ENCODE measurements at places on chromosomes 16 and 17.

GRCh38 chr17:28468781-28469180, 4.7 kb upstream of the SLC13A2 start:
- DNase-seq = no peak

DNA sequence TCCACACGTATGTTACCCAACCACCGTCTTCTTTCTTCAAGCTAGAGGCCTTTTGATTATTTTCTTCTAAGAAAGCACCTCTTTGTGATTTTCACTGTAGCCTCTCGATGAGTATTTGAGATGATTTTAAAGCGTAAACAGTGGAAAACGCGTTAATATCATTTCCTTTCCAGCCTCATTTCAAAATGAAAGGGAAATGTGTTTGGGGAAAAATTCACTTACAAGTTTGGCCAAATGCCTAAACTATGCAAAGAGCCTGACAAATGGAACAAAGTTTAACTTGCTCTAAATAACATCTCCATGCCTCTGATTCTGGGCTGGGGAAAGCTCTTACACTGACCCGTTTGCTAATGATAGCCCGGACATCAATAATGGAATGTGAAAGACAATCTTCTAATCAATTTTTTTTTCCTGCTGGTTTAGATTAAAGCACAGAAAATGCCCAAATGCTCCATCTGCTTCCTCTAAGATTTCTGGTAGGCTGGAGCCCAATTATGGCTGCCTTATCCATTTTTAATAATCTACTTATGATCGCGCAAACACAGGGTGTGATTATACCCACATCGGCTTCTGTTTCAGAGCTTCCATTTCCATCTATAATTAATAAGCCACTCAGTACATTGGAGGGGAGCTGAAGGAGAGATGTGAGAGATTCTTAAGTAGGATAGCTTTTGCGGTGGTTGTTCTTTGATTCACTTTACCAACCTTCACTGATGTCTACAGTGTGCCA, 43.5 kb downstream of the HS3ST2 start:
- no peak for DNase-seq

DNA sequence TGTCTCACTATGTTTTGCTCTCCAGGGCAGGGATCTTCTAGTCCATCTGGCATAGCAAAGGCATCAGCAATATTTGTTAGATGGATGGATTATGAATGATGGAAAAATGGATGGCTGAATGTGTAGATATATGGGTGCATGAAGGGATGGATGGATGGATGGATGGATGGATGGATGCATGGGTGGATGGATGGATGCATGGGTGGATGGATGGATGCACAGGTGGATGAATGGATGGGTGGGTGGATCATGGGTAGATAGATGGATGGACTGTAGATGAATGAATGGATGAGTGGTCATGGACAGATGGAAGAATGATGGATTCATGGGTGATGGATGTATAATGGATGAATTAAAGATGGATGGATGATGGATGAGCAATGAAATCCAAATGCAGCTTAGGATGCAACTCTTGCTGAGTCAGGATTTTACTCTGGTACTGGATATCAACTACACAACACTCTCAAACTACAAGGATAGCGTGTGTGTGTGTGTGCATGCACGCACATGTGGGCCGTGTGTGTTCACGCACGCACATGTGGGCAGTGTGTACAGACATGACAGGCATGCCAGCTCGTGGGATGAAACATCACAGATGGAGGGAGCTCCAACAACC, 34.0 kb downstream of the GSG1L start:
- no peak for DNase-seq

- no peak for DNase-seq
Observed at GRCh38 chr17:588519-588918, 126.1 kb downstream of the VPS53 start.

DNA sequence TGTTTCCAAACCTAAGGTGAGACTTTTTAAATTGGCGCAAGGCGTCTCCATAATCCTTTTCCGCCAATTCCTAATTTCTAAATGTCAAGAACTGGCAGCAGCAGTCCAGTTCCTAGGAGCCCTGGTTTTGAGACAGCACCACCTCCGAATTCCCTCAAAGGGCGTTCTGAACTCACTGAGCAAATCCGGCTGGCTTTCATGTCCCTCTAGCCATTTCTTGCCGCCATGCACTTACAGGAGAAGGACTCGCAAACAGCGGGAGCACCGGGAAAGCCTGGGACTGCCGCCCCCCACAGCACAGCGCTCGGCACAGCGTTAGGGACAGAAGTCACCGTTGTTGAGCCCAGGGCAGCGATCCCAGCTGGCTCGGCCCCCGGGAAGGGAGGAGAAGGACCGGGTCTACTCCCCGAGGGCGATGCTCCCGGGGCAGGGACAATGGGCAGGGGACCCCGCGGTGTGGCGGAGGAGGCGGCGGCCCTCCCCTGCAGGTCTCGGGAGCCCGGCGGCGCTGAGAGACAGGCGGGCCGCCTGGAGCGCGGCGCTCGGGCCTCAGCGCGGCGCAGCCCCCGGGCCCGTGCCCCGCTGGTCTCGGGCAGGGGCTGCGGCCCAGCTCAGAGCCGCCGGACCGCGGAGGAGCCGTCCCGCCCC, 545 bp downstream of the ARHGAP17 start:
- peak; percentile 65 for DNase-seq

- no peak for DNase-seq
Observed at GRCh38 chr17:66706851-66707450, 128.0 kb upstream of the CACNG5 start.

GRCh38 chr17:42243493-42243982, 32.7 kb downstream of the STAT5B start:
- no peak for DNase-seq

DNA sequence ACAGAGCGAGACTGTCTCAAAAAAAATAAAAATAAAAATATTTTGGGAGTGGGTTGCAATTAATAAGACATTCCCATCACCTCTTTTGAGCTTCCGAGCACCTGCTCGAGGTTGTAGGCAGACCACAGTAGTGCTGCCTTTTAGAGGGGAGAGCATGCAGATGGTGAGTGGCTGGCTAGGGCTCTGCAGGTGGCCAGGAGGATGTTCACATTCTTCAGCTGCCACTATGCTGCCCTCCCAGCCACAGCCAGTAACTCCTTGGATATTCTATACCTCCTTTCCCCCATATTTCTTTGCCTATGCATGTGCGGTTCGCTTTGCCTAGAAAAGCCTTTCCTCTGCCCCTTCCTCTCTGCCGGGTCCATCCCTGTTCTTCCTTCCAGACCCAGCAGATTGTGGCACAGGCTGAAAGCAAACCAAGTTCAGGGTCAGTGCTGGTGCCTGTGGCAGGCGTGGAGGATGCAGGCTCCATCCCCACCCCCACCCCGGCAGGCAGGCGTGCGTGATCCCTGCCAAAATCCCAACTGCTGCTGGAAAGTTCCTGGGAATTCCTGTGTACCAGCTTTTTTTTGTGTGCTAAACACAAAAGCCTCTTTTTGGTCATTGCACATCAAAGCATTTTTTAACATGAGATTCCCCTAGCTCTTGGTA, 33.8 kb upstream of the CMIP start:
- DNase-seq = no peak

DNA sequence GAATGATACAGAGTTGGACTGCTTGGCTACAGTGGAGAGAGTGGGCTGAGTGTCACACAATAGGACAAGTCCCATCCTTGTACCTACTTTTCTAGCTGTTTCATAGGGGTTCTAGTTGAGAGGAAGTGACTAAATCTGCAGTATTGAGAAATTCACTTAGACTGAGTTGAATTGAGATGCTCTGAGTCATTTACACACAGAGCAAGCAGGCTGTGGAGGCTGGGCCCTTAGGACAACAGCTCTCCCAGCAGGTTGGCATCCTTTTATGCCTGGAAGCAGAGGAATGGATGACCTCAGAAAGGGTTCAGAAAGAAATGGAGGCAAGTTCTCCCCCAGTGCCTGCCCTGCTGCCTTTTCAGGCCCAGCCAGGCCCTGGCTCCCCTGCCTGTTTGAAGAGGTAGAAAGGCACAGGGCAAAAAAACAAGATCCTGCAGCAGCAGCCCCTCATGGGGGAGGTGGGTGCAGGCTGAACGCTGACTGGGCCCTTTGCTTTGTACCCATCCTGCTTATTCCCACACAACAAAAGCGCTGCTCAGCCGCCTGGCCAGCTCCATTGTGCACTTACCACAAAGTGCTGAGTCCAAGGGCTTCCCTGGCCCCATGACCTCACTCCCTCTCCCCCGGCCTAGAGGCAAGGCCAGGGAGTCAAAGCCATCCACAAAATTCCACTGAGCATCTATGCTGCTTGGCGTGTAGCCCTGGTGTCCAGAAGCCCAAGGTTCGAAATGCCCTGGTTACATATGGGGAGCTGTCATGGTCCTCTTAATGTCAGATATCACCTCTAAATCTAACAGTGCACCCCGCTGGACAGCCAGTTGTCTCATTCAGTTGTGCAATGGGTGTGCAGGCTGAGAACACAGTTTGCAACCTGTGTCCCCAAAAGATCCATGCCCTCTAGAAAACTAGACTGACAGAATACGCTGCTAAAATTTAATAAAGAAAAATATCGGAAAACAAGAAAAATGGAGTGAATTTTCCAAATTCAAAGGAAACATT, 5.4 kb upstream of the CRYBA1 start:
- peak; percentile 57 for DNase-seq

DNA sequence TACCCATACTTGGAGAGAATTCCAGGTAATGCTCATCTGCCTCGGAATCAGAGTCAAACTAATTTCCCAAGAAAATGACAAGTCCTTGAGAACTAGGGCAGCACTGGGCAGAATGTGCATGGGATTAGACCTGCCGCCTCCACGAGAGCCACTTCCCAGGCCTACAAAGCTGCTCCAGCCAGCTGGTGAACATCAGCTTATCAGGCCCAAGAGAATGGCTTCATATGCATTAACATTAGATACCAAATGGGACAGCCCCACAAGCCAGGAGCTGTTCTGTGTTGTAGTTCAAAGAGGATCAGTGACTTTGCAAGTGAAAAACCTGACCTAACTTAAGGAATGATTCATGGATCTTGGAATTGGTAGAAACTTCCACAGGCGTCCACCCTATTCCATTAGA, 203.3 kb downstream of the CYLD start:
- DNase-seq = no peak
